ENCODE measurements at places on chromosomes 16 and 17.

DNA sequence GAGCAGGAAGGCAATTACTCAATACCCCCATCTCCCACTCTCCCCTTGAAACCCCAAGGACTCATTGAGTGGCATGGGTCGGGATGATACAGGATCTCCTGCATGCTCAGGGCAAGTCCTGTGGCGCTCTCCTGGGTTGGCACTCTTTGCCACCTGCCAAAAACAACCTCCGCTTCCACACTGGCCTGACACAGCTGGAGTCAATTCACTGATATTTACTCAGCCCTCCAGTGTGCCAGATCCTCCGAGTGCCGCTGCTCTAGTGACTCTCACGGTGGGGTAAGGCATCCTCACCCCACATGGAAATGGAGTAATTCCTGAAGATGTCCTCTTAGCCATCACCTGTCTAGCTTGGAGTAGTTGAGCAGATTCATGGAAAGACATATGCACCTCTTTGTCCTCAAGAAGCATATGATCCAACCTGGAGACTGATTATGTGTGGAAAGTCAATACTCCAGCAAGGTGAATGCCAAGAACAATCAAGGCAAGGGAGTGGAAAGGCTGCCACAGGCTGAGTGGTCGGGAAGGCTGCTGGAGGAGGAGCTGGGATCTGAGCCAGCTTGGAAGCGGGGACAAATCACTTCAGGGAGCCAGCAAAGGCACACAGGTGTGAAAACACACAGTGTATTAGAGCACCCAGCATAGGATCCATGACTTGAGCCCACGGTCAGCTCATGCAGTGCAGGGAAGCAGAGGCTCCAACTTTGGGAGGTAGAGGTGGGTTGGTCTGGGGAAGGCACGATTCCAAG, 12.6 kb upstream of the GOSR2 start:
- no peak for DNase-seq

GRCh38 chr17:10875430-10875851, 37.6 kb upstream of the PIRT start:
- DNase-seq: no peak

- no peak for DNase-seq
These were observed 146.1 kb upstream of the TOM1L1 start for GRCh38 chr17:54754560-54754959.

DNA sequence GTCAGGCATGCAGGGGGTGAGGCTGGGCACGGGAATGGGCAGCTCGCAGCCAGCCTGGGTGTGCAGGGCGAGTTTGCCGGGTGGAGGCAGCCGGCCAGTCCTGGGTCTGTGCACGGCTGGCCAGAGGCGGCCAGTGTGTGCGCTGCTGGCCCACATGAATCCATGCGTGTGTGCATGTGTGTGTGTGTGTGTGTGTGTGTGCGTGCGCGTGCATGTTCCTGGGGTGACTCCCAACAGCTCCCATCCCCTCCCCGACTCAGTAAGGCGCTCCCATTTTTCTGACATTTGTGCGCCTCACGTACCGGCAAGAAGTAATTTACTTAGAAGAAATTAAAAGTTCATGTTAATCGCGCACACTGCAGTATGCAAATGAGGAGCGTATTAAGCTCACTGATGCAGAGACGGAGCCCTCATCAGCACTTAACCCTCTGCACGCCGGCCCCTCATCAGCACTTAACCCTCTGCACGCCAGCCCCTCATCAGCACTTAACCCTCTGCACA, 55.4 kb upstream of the ACSF3 start:
- no peak for DNase-seq

GRCh38 chr17:59181481-59181880, 25.9 kb downstream of the PRR11 start:
- DNase-seq: no peak

DNA sequence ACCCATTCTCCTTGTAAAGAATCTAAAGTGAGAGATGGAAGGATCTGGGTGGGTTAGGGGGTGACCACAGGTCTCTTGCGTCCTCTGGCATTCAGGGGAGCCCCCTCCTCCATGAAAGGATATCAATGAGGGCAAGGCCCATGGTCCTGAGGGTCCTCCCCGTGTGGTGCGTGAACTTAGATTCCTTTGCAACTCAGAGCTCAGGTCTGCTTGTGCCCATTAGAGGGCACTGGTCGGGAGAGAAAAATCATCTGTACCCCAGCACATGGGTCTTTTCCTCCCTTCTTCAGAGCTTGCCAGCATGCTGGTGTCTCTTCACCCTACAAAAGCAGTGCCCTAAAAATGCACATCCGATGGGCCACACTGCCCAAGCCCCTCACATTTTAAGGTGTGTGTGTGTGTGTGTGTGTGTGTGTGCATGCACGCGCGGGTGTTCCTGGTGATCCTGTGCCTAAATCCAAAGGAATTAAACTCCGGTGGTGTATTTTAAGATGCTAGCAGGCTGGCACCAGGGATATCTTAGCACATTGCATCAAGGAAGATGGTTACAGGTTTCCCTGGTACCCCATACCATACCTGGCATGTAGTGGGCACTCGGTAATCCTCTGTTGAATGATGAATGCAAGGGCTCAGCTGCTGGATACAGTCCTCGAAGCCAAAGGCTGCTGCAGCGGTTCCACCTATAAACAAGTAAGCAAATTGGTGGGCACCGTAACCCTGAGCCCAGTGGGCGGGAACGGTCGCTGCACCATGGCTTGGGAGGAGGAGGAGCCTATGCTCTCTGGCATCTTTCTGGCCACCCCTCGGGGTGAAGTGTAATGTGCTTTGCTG, 4.7 kb downstream of the C1QTNF1 start:
- DNase-seq: no peak

DNA sequence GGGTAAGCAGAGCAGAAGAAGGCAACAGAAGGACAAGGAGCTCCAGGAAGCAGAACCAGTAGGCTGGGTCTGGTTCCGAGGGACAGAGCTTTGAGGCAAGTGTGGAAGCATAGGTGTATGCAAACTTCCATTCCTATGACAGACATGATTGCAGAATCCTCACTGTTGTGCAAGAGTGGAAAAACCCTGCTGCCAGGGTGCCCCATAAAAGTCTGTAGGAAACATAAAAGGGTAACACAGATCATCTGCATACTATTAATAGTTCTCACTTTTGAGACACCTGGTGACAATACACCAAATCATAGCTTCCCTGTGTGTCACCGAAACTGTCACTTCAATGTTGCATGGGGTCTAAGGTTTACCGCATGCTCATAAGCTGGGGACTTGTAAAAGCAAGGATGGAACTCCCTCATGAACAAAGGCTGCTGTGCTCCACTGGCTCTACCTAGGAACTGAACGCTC, 39.7 kb downstream of the ARHGAP17 start:
- no peak for DNase-seq

DNA sequence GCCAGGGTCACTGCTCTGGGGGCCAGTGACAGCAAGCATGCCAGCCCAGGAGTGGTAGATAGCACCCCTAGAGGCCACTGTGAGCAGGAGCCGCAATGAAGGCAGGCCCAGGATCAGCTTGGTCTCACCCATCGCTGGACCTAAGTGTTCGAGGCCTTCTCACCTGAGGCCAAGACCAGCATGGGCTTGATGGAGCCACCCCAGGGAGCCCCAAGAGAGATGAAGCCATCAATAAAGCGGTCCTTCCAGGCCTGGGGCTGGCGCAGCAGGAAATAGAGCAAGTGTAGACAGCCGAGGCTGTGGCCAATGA, 1.8 kb downstream of the LCAT start:
- no peak for DNase-seq

DNA sequence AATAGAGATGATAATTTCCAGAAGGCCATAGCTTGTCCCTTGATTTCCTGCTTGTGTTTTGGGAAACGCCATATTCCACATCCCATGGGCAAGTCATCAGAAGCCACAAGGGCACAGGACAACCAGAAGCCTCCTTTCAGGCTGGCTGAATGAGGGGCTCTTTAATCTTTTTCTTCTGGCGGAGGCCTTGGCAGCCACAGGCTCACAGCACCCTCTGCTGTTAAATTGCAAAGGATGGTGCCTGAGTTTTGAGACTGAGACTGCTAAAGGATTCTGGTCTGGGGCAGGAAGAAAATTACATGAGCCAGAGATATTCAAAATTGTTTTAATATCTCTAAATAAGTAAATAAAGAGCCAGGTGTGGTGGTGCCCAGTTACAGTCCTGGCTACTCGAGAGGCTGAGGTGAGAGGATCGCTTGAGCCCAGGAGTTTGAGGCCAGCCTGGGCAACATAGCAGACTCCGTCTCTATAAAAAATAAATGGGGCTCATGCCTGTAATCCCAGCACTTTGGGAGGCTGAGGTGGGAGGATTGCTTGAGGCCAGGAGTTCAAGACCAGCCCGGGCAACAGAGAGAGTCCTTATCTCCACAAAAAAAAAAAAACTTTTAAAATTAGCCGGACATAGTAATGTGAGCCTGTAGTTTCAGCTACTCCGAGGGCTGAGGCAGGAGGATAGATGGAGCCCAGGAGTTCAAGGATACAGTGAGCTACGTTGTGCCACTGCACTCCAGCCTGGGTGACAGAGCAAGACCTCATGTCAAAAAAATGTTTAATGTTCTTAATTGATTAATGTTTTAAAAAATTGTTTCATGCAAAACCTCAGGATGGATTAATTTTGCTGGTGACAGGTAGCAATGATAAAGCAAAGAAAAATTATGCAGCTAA, 26.3 kb downstream of the AARSD1 start:
- peak; percentile 20 for DNase-seq

- no peak for DNase-seq
These were observed 44.6 kb upstream of the CIBAR2 start for GRCh38 chr16:85156869-85157268.

- DNase-seq: no peak
These were observed 19.6 kb downstream of the NT5M start for GRCh38 chr17:17322516-17323510.

GRCh38 chr17:47301831-47302230, 21.9 kb upstream of the EFCAB13 start:
- DNase-seq: no peak

- no peak for DNase-seq
These were observed 11.4 kb downstream of the NOS2 start for GRCh38 chr17:27788919-27789318.

- peak; percentile 85 for DNase-seq
These were observed 67.3 kb upstream of the PLCG2 start for GRCh38 chr16:81711657-81712319.

DNA sequence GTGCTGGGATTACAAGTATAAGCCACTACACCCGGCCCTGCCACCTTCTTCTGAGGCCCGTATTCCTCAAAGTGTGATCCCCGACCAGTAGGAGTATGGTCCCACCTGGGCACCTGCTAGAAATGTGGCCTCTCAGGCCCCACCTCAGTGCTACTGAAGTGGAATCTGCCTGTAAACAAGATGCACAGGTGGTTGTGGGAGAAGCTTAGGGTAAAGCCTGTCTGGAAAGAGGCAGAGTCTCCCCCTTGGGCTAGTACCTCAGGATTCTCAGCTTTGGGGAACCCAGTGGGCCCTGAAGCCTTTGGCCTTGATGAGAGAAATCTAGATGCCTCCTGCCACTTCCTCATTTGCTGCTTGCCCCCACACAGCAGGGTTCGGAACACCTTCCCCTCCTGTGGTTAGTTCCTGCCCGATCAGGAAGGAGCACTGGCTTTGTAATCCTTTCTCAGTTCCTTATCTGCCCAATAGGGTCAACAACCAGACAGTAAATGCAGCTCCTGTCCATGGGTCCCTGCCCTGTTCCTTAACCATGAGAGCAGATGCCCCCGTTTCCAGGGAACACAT, 25.2 kb downstream of the TK2 start:
- DNase-seq: no peak

GRCh38 chr17:80247561-80247960, 13.1 kb upstream of the RNF213 start:
- DNase-seq: no peak

- no peak for DNase-seq
These were observed 55.7 kb upstream of the CNEP1R1 start for GRCh38 chr16:49969091-49970030.

DNA sequence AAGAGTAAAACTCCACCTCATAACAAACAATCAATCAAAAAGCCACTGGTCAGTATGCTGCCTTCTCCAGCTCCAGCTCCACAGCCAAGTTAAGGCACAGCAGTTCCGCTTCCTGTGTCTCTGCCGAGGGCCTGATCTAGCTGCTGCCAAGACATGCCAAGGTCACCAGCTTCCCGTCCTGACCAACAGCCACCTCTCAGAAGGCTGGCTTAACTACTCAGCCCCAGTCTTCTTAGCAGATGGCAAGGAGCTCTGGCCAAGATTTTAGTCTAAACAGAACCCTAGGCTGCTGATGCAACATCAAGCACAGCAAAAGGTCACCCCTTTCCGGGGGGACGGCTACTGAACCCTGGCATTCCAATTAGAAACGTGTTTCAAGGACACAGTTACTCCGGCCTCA, 17.7 kb upstream of the MNT start:
- no peak for DNase-seq

- no peak for DNase-seq
These were observed 95.7 kb upstream of the DNAH17 start for GRCh38 chr17:78672871-78673371.

GRCh38 chr16:3793161-3793576, 75.8 kb upstream of the TRAP1 start:
- no peak for DNase-seq

- DNase-seq: no peak
These were observed 85.7 kb downstream of the CDYL2 start for GRCh38 chr16:80718480-80719220.

- DNase-seq: no peak
These were observed at the start of gene ARL4D for GRCh38 chr17:43398724-43399595. Gene ARL4D, plus strand, starts transcription at chr17:43398993. Its CDS starts 740 bp downstream, at chr17:43399733.

DNA sequence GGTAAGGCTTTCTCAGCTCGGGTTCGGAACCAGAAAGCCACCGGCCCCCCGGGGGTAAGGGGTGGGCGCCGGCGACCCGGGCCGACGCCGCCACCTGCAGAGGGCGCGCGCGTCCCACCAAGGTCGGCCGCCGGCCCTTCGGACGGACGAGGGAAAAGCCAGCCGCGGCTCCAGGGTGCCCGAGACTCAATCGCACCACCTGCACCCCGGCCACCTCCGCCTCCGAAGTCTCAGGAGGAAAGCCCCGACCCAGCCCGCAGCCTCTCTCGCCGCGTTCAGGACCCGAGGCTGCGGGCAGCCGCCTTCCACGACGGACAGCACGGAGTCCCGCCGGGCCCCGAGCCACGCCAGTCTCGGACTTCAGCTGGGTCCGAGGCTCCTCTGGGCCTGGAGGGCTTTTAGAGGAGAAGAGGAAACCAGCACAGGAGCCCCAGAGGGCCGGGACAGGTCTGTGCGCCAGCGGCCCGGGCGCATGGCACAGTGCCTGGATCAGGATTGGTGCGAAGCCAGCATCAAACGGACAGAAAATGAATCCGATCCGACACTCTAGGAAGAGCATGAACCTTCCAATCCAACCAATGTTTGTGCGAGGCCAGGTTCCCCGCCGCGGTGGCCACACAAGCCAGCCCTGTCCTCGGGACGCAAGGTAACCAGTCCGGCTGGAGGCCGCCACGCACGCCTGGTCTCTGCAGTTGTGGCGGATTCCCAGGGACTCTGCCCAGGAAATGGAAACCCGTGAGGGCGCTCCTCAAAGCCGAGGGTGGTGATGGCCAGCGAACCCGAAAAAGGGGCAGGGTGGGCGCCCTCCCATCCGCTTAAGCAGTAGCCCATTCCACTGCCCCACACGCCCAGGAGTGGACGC, 6.7 kb downstream of the CBX8 start:
- DNase-seq: no peak
